ENCODE measurements at places on chromosomes 1 and 21. TPM values are rescaled to one million over a fixed set of nuclear protein-coding genes. Genes with fewer than 3 reads are reported as not detected.

TMEM54 gene
- 57.3 TPM for total RNA-seq

TNFAIP8L2 gene
- total RNA-seq, result not detected

ITLN1 gene
- not detected for total RNA-seq

RXRG gene
- total RNA-seq, result not detected

TOMM20 gene
- total RNA-seq, result 93.5 TPM

VTCN1 gene
- not detected for total RNA-seq

CYP2J2 gene
- 0.50 TPM for total RNA-seq

KRTAP13-3 gene
- not detected for total RNA-seq
